ENCODE measurements at places on chromosomes 3 and 15.

- no peak for DNase-seq
Measured at GRCh38 chr3:195008816-195009215, 262.1 kb downstream of the XXYLT1 start.

GRCh38 chr15:27232876-27233275 lies 261.9 kb downstream of the GABRG3 start:
- no peak for DNase-seq

DNA sequence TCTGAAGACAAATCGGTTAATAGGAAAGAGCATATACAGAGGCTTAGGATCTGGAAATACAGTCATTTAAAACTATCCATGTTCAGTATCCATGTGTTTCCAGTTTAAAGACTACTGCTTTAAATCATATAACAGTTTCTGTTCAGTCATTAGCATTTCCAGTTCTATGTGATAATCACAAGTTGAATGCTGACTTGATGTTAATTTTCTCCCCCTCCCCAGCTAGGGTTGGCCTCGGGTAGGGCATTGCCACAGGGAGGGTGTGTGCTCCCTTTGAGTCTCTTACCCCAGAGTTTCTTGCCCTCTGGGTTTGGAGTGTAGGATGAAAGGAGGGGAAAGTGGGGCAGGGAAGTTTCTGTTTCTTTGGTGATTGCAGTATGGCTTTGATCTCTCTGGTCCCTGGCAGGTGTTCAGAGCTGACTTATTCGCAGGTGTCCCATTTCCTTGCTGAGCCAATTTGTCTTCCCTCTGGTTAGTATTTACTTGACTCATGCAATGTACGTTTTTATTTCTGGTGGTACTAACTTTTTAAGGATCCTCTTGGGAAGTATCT lies 86.3 kb downstream of the SH3GL3 start:
- no peak for DNase-seq

GRCh38 chr3:10387881-10388609 lies 67.1 kb upstream of the SEC13 start:
- DNase-seq = no peak
